NCI-H146 (cell line): ENCODE measurements at places on chromosomes 6 and 20.

DNA sequence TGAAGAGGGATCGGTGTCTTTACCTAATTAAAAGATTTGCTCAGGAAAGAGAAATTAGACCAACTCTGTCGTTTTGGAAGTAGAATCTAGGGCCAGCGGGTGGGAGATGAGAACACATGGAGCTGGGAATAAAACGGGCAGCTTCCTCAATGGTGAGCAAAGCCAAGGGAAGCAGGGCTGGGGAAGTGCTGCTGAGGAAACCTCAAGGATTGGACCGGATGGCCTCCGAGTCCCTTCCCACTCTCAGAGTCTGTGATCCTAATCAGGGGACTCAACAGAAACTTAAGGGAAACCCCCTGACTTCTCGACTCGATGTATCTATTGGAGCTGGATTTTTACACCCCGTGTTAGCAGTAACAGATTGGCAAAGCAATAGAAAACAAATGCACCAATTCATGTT is 10.8 kb downstream of the GCNT2 start:
- DNase-seq = no peak

- DNase-seq = no peak
Observed at GRCh38 chr6:26128013-26128771, 41.0 kb downstream of the HFE start.

- DNase-seq = peak; percentile 51
Observed at GRCh38 chr6:129567374-129567773, 142.6 kb downstream of the ARHGAP18 start.

GRCh38 chr20:52783769-52784168 is 188.4 kb upstream of the TSHZ2 start:
- peak; percentile 5 for DNase-seq

GRCh38 chr6:169799474-169799926 is 48.1 kb downstream of the ERMARD start:
- peak; percentile 67 for DNase-seq

GRCh38 chr6:69019832-69020231 is 384.8 kb downstream of the ADGRB3 start:
- no peak for DNase-seq
